Myocyte (in vitro differentiated cells): ENCODE measurements at places on chromosomes 6 and 20. TPM values are rescaled to one million over a fixed set of nuclear protein-coding genes. Genes with fewer than 3 reads are reported as not detected.

GRCh38 chr20:43832096-43832816 lies 82.4 kb upstream of the TOX2 start:
- DNase-seq, result no peak

DNA sequence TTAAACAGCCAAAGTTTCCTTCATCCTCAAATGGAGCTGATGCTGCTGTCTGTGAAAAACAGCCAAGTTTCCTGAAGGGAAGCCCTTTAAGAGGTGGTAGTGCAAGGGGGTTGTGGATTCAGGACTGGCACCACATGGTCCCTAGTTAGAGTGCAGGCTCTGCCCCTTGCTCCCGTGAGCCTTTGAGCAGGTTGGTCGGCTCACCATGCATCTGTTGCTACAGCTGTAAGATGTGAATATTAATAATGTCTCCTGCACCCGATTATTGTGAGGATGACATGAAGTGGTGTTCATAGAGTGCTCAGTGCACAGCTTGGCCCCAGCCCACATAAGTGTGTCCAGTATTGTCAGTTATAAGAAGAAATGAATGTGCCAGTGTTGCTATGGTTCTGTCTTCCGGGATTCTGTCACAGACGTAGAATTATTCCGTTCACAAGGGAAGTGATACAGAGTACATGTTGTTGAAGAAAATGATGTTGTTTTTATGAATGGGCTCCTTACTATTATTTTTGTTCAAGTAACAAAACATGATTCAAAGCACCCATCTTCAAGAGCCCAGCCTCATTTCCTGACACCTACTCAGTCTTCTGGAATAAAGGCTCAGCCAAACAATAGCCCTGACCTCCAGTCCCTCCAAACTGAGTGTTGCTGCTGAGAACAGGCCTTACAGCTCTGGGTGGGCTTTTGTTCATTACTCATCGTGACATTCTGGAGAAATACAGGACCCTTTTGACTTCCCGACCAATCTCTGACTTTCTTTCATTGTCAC lies 2.9 kb upstream of the PKIG start:
- DNase-seq, result no peak

DNA sequence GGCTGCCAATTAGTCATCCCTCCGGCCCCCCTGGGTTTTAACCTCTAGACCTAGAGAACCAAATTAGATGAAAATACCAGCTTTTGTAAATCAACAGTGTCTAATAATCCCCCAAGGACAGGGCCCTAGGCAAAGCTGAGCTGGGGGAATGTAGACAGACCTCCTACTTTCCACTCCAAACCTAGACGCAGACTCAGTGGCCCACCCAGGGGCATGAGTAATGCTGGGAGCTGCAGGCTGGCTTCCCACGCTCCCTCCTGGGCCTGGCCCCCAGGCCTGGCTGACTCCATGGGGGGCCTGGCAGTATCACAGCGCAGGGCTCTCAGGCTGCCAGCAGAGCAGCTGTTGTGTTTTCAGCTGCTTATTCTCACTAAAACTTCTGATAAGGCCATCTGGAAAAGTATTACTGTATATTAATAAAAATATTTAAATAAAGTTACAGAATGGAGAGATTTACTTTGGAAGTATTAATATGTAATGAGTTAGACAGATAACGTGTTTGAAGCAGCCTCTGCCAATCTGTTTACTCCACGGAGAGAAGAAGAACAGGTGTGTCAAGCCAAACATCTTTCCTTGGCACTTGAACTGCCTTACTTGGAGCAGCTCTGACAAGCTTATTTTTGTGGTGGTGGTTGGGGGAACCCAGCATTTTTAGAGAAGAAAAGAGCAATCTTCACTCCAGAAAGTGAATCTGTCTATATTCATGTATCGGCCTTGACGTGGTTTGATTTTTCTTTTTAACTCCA lies 144.0 kb upstream of the AGPAT4 start:
- DNase-seq, result peak; percentile 92

DNA sequence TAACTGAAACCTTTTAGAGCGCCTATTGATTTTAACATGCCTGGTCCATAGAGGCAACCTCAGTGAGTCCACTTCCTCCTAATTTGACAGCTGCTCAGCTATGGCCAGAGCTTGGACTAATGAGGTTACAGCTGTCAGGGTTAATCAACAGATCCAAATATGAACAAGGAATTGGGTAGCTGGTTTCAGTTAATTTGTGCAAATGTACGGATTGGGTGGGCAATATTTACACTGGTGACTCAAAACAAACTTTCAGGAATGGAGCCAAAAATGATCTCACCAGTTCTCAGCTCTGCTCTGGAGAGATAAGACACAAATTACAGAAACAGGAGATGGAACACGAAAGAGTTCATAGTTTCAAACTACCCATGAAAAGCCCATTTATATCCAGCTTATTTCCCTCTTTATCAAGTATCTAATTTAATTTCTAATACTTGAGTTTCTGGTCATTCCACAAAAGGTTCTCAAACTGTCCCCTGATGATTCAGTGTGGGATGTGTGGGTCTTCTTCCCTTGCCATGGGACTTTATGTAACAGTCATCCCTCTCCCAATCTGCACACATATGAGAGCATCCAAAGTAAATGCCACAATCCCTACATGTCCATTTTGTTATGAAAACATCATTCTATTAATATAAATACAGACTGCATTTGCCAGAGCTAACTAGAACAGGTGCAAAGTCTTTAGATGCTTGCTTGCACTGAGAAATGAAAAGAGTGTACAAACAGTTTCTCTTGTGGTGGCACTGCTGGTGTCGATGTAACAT lies 149.9 kb downstream of the RPS12 start:
- DNase-seq, result peak; percentile 80

GRCh38 chr6:38603966-38604365 lies 35.8 kb downstream of the BTBD9 start:
- DNase-seq, result peak; percentile 14

- no peak for DNase-seq
Measured at GRCh38 chr6:36120979-36121786, 9.1 kb upstream of the MAPK13 start.

DNA sequence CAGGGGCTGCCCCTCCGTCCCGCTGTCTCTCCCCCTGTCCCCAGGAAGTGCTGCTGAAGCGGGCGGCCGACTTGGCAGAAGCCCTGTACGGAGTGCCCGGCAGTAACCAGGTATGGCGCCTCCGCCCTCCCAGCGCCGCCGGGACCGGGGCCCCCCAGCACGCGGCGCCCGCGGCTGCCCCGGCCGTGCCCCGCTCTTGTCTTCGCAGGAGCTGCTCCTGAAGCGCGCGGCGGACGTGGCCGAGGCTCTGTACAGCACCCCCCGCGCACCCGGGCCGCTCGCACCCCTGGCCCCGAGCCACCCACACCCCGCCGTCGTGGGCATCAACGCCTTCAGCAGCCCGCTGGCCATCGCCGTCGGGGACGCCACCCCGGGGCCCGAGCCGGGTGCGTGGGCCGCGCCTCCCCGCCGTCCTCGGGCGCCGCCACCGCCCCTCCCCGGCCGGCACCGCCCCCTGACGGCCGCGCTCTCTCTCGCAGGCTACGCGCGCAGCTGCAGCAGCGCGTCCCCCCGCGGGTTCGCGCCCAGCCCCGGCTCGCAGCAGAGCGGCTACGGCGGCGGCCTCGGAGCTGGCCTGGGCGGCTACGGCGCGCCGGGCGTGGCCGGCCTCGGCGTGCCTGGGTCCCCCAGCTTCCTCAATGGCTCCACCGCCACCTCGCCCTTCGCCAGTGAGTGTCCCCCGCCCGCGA lies 48.4 kb downstream of the CPXM1 start:
- no peak for DNase-seq

DNA sequence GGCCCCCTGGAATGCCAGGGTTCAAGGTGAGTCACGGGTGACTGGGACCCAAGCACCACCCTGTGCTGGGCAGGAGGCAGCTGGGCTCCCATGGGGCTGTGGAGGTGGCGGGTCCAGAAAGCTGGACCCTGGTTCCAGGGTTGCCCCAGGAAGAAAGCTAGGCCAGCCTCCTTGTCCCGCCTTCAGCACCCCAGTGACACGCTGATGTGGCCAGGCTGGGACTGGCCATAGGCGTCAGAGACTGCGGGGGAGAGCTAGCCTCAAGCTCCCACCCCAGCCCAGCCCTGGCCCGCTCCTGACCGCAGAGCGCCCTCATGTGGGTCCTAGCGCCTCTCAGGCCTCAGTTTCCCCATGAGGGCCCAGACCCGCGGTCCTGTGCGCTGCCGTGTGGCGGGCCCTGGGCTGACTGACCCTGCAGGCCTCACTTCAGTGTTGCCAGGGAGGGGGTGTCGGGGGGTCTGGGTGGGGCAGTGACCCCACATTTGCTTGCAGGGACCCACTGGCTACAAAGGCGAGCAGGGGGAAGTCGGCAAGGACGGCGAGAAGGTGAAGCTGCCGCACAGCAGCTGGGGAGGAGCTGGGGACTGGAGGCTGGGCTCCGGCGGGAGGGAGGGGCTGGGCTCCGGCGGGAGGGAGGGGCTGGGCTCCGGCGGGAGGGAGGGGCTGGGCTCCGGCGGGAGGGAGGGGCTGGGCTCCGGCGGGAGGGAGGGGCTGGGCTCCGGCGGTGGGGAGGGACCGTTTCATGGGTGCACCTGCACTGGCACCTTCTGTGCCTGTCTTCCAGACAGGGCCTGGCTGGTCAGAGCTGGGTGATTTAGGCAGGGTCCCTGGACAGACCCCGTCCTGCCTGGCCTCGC lies 7.9 kb downstream of the COL9A3 start:
- no peak for DNase-seq

DNA sequence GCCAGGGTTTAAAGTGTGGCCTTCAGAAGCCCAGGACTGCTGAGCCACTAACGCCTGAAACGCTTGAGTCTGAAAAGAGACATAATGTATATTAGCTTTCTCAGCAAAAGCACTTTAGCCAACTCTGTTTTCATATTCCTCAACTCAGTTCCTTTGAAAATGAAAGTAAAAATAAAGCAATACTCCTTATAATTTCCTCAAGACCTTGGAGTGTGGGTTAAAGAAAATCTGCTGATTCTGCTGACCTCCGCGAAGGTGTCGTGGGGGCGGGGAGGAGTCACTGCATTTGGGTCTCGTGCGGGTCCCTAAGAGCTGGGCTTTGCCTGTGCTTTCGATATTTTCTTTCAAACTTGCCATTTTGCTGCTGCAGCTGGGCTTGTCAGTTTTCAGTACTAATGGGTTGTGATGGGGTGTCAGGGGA lies 142.2 kb upstream of the ARID1B start:
- no peak for DNase-seq

- peak; percentile 18 for DNase-seq
Measured at GRCh38 chr6:52180787-52181558, 5.2 kb upstream of the IL17A start.

GRCh38 chr6:146355521-146356100 lies 188.0 kb upstream of the RAB32 start:
- DNase-seq, result no peak

MATN4 gene
- not detected in 2 replicates for total RNA-seq

COL21A1 gene
- 3.3 and 35.3 TPM in 2 replicates for total RNA-seq

SNAP25 gene
- 0.16 and 0.64 TPM in 2 replicates for total RNA-seq

REPS1 gene
- total RNA-seq, result 26.1 and 30.9 TPM in 2 replicates

OXT gene
- not detected in 2 replicates for total RNA-seq

HLA-DMB gene
- not detected in 2 replicates for total RNA-seq

EZR gene
- 41.2 and 71.0 TPM in 2 replicates for total RNA-seq

RTF2 gene
- total RNA-seq, result 81.3 and 92.0 TPM in 2 replicates

CLDN20 gene
- total RNA-seq, result 0.45 TPM in 1 of 2 replicates, not detected in the other

TSBP1 gene
- total RNA-seq, result not detected in 2 replicates

EYA2 gene
- total RNA-seq, result 0.42 TPM in 1 of 2 replicates, not detected in the other
